ENCODE measurements at places on chromosomes 1 and 21.

GRCh38 chr1:84613026-84613425, 38.8 kb upstream of the CTBS start:
- no peak for DNase-seq

- DNase-seq: no peak
Measured at GRCh38 chr1:246200738-246201137, 306.3 kb downstream of the SMYD3 start.

DNA sequence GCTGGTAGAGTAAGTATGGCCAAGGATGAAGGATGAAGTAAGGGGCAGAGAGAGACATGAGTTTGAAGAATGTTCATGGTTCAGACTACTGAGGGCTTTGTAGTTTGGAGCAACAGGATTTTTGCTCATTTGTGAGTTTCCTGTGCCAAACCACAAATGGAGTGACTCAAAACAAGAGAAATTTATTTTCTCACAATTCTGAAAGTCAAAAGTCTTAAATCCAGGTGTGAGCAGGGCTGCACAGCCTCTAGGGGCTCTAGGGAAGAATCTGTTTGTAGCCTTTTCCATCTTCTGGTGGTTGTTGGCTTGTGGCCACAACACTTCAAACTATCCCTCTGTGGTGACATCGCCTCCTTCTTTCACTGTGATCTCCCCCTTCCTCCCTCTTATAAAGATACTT, 58.9 kb downstream of the RHOU start:
- no peak for DNase-seq

- DNase-seq: no peak
Measured at GRCh38 chr1:198496216-198497143, 44.0 kb downstream of the ATP6V1G3 start.

GRCh38 chr21:41767606-41768436, 969 bp upstream of the RIPK4 start:
- peak; percentile 41 for DNase-seq

- peak; percentile 56 for DNase-seq
Measured at GRCh38 chr1:75613916-75614315, 3.0 kb upstream of the SLC44A5 start.

- DNase-seq: no peak
Measured at GRCh38 chr1:27130798-27131197, 24.1 kb downstream of the SLC9A1 start.

- DNase-seq: no peak
Measured at GRCh38 chr1:160637821-160638539, 8.9 kb downstream of the SLAMF1 start.

DNA sequence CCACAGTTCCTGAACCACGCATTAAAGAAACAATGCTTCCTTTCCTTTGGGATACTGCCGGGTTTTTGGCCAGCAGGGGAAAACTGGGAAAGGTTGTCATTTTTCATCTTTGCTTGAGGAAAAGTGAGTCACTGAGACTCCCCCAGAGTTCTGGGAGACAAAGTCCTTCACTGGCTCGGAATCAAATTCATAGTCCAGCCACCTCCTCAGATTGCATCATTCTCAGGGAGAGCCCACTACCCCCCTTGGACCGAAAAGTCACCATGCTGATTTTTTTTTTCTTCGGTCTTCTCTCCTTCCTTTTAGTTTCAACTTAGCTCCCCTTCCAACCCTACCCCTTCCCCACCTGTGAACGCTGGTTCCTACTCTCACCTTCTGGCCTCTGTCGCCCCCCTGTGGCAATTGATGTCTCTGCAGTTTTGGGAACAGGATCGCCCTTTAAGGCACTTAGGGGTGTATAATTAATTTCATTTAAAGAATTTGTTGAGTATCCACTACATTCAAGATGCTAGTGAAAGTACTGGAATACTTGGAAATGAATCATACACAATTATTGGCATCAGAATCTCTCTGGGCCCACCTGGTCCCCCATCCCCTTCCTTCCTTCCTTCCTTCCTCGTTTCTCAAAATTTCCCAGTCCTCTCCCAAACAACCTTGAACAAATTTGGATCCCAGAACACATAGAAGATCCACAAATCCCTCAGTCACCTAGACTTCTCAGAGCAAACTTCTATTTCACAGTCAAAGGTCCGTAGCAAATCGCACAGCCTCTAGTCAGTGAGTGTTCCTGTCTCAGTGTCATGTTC, 6.9 kb downstream of the ACKR1 start:
- DNase-seq: peak; percentile 22

GRCh38 chr1:103489935-103490334, 35.6 kb upstream of the RNPC3 start:
- no peak for DNase-seq

DNA sequence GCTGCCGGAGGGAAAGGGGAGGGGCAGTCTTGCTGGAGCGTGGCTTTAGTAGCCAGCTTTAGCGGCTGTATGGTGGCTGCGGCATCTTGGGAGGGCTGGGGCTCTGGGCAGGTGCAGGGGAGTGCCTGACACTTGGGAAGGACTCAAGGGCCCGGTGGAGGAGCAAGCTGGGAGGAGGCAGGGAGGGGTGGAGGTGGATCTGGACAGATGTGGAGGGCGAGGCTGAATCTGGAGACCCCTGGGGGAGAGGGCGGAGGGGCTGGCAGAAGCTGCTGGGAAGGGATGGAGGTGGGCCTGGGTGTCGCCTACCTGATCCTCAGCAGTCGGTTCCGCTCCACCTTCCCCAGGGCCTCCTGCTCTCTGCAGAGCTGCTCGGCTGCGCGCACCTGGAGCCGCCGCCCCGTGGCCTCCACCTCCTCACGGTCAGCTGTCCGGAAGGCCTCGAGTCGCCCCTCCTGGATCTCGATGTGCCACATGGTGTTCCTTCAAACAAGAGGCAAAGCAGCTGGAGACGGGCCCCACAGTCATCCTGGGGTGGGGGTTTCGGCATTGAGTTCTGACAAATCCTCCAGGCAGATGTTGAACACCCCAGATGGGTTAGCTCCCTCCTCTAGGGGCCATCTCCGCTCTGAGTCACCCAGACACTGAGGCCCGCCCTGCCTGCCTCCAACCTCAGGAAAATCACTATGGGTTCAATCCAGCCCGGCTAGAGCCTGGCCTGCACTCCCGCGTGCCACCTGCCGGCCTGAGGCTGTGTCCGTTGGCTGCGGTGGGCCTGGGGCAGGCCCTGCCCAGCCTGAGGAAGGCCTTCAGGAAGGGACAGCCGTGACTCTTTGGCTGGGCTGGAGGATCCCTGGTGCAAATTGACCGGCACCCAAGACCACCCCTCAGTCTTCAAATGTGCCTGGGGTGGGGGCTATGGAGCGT, 29.6 kb downstream of the CFAP74 start:
- DNase-seq: no peak

GRCh38 chr1:203290261-203291089, 14.8 kb upstream of the BTG2 start:
- peak; percentile 92 for DNase-seq

DNA sequence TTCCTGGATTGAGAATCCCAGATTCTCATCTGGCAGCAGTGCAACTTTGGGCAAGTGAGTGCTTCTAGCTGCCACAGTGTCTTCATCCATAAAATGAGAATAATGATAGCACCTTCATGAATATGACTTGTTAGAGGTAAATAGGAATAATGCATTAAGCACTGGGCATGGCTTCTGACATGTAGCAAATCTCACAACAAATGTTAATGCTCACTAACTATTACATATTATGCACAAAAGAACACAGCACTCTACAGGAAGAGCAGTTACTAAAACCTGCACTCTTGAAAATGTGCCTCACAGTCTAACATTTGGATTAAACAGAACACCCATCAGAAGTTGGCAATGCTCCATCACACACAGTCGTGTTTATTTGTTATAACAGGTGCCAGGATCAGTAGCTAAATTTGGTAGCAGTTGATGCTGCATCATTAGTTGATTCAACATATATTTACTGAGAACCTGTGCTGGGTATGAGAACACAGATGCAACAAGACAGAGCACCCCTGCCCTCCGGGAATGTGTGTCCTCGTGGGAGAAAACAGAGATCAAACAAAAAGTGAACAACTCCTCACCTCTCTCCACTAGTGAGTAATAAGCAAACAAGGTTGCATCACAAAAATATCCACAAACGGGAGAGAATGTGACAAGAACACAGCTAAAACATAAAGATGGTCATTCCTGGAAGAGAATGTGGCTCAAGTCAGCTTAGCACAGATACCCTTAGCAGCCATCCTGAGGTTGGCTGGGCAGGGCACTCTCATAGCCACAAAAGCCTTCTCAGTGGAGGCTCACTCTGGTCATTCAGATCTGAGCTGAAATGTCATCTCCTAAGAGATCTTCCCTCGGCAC, 26.2 kb upstream of the LBR start:
- no peak for DNase-seq

GRCh38 chr1:67935560-67935959, 102.3 kb upstream of the GNG12 start:
- no peak for DNase-seq

GRCh38 chr1:216705676-216706075, 17.6 kb downstream of the ESRRG start:
- peak; percentile 92 for DNase-seq

DNA sequence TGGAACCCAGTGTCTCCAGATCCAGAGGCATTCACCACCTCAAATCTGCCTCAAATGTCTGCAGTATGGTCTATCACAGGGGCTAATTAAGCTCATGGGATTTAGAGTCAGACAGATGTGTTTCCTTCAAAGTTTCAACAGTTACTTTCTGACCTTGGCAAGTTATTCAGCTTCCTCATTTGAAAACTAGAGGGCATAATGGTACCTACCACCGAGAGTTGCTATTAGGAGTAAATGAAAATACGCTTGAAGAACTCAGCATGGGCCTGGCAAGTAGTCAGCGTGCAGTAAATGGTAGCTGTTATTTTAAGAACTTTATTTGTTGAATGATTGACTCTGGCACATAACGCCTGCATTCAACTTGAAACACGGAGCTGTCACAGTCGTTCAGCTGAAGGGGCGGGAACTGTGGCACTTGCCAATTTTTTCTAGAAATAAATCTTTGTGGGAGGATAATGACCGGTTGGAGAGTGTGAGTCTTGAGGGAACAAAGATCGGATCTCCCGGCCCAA, 1.2 kb upstream of the CAP1 start:
- no peak for DNase-seq

- no peak for DNase-seq
Measured at GRCh38 chr1:235734335-235734734, 84.8 kb upstream of the GNG4 start.

- no peak for DNase-seq
Measured at GRCh38 chr1:21435646-21436487, 4.1 kb upstream of the NBPF3 start.

- no peak for DNase-seq
Measured at GRCh38 chr1:228751360-228752098, 16.2 kb downstream of the RHOU start.

- DNase-seq: no peak
Measured at GRCh38 chr1:186306533-186306932, 68.5 kb downstream of the TPR start.

- DNase-seq: no peak
Measured at GRCh38 chr1:206516728-206516990, 9.3 kb downstream of the RASSF5 start.

- no peak for DNase-seq
Measured at GRCh38 chr1:150683914-150684313, 13.0 kb downstream of the GOLPH3L start.

DNA sequence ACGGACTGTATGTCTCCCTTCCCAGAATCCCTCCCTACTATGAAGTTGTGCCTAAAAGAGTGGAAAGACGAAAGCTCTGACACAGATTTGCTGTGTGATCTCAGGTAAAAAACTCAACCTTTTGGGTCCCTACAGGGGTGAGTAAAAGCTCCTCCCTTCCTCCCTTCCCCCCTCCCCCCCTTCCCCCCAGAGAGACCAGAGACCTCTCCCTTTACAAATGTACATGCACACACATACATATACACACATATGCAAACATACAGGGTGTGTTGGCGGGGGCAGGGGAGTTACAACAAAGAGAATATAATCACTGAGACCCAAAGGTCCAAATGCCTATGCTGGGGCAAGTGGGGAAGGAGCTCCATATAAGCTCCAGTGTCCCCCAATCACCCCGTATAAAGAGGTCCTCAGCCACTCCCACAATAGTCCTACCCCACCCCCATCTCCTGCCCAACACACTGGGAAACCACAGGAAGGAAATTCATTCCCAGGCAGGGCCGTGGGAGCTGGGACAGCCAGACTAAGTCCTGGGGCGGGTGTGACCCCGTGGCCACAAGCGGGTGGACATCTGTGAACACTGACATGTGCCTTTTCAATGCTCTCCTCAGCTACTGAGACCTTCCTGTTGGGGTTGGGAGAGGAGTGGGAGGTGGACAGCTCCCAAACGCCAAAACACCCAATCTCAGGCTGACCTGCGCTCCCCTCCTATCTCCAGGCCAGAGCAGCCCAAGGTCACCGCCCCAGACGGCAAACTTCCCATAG, 2.0 kb downstream of the MEF2D start:
- no peak for DNase-seq

- peak; percentile 24 for DNase-seq
Measured at GRCh38 chr1:14740016-14740415, 141.5 kb downstream of the KAZN start.

DNA sequence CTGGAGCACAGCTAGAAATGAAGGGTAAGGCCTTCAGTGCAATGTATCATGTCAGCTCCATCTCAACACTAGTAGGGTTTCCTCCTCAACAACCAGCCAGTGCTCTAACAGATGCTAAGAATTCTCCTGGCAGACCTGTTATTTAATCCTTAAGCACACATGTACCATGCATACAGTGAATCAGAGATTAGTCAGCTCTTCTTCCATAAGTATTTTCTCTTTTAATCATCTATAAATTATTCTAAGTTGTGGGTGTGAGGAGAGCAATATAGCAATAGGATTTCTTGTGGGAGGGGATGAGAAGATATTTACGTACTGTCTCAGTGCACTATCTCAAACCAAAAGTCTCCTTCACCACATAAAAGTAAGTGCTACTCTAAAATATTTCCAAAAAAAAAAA, 95.3 kb downstream of the COP1 start:
- peak; percentile 35 for DNase-seq

DNA sequence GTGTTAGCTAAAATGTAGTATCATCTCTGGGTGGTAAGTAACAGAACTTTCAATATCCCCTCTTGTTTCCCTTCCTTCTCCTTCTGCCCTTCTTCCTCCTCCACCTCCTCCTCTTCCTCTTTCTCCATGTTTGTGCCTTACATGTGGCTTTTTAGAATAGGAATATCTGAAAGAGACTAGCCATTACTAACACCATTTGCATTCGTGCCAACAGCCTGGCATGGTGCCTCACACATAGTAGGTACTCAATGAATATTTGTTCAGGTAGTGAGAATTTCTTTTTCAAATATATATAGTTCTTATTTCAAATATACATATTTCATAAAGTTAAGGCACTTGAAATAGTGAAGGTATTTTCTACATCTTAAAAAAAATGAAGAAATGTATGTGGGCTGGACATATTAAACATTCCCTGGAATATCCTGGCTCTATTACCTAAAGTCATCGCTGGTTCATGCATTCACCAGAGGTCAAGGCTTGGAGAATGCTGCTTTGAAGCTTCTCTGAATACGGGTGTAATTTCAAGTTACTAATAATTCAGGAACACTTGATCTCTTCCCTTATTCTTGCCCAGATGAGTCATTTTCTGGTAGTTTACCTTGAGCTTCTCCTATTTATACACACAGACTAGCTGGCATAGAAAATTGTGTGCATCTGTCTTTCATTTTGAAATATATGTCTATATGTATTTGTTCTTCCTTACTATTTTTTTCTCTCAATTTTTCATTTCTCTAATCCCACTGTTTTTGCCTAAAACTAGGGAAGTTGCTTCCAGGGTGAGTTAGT, 319.4 kb downstream of the TGFB2 start:
- DNase-seq: no peak

Measured in NCI-H524 (cell line).